ENCODE measurements at places on chromosomes 16 and 17.

DNA sequence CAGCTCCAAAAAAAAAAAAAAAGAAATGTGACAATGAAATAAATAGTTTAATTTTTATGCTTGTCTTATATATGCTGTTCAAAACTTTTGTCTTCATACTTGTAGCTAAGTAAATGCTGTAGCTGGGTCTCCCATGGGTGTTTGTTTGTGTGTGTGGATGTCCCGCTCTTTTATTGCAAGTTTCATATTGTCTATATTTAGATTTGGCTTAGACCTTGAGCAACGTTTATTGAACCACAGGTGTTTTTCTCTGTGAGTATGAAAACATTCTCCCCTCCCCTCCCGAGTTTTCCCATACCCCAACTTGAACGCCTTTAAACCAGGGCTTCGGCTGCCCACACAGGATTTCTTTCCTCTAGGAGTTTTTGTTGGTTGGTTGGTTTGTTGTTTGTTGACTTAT, 45.2 kb downstream of the MFSD11 start:
- DNase-seq, result no peak

GRCh38 chr17:50797135-50797810, 30.0 kb upstream of the ANKRD40CL start:
- no peak for DNase-seq

GRCh38 chr17:55699181-55699860, 23.3 kb downstream of the TMEM100 start:
- no peak for DNase-seq

- no peak for DNase-seq
These were observed 52.6 kb upstream of the BPTF start for GRCh38 chr17:67772679-67773078.
